ENCODE measurements at places on chromosomes 12 and 14.

- DNase-seq, result no peak
Measured at GRCh38 chr14:80213602-80214001, 2.3 kb upstream of the DIO2 start.

DNA sequence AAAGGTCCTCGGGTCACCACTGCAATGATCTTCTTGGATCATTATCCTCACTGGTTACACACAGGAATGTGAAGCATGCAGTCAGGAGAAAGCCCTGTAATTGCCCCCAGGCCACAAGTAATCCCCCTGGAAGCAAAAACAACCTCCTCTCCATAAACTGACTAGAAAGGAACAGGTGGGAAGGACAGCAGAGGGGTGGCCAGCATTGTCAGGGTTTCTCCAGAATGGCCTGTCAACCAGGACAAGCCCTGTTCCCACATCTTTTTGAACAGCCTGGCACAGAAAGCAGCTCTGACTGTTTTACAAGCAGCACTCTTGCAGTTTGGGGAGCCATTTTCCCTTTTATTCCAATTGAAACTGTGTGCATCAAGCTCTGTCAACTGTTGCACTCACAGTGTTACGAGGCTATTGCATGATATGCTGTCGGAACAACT is 36.1 kb downstream of the TMCC3 start:
- no peak for DNase-seq

GRCh38 chr12:71014180-71014785 is 93.7 kb upstream of the PTPRR start:
- no peak for DNase-seq

DNA sequence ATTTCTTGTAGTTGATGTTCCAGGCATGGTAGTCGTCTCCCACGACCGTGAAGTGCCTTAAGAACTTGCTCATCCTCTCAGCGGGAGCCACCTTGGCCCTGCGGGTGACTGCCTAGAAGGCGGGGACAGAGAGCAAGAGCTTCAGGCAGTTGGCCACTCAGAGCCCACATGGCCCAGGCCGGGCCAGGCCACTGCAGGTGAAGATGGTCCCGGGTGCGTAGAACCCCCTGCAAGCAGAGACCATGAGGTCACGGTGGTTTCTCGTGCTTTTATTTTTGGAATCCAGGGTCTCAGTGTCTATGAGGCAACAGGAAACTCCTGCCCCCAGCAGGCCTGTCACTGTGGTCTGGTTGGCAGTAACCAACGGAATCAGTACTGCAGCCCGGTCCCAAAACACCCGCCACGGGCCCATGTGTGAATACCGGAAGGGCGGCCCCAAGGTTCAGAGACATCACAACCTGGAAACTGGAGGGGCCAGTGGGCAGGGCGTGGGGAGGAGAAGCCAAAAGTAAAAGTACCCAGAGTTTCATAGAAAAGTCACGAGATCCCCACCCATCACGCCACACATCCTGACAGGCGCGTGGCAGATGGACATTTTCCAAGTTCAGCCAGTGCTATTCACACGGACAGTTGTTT is 27.5 kb downstream of the HVCN1 start:
- peak; percentile 36 for DNase-seq

- peak; percentile 49 for DNase-seq
Measured at GRCh38 chr12:101939856-101940265, 62.5 kb downstream of the DRAM1 start.

DNA sequence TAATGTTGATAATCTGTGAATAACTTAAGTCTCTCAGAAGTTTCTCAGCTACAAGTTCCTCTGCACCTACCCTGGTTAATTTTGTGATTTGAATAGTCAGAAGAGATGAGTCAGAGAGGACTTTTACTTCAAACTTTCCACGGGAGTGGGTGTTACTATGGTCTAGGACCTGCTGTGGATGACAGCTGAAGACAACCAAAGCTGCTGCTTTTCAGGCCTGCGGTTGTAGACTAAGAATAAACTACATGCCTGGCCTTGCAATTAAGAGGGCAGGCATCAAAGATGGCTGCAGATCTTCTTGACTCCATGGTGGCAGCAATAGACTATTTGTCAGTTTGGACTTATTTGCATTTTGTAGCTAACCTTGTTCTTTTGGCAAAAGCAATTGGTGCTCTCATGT is 227.1 kb upstream of the KRR1 start:
- DNase-seq, result no peak

- DNase-seq, result no peak
Measured at GRCh38 chr14:51730098-51730497, 78.4 kb downstream of the FRMD6 start.

GRCh38 chr12:29883525-29883924 is 99.8 kb upstream of the TMTC1 start:
- no peak for DNase-seq

DNA sequence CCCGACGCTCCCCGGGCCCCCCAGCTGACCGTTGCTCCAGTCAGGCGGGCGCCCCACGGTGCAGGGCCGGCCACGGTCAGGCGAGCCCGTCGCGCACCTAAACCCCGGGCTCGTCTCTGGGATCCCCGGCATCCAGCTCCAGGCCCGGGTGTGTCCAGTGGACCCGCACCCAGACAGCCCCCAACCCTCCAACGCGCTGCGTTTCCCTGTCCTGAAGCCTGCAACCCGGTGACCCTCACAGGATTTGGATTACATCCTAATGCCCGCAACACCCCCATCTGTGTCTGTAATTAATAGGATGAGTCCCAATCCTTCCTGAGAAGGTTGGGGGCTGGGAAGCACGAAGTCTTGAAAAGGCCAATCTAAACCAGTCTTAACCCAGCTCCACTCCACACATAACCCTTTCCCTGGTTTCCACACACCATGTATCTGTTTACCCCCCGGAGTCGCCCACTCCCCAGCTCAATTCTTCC is 10.4 kb downstream of the CPNE6 start:
- no peak for DNase-seq

DNA sequence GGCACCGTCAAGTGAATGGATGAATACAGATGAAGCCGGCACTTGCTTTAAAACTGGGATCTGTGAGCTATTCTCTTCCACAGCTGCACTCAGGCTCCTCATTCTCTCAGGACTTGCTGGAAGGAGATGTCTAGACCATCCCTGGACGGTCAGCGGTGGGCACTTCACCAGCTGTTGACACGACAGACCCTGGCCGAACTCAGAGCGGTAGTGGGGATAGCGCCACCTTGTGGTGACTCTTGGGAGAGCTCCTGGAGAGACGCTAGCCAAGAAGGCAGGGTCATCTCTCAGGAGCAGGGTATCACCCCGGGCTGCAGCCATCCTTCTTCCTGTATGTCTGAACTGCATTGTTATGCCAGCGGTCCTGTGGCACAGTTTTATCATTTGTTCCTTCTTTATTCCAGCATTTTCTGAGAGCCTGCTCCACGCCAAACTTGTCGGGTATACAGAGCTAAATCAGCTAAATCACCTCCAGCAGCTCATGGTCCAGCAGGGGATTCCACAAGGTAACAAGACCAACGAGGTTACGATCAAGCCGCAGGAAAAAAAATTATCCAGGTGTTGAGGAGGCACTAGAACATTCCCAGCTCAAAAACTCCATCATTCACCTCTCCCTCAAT is 10.0 kb downstream of the WNT1 start:
- DNase-seq, result peak; percentile 75

DNA sequence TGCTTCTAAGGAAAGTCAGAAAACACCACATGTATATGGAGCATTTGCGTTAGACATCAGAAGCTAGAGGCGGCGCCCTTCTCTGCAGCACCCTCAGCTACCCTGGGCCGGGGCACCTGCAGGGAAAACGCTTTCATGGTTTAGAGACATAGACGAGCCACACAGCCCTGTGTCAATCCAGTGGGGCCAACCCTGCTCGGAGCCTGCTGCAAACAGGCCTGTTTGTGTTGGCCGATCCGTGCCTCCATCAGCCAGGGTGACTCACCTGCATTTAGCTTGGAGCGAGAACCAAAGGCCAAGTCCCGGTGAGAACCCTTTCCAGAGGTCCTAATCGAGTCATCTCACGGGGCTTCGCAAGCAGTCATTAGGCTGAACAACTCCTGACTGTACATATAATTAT is 19.5 kb upstream of the FZD10 start:
- no peak for DNase-seq

DNA sequence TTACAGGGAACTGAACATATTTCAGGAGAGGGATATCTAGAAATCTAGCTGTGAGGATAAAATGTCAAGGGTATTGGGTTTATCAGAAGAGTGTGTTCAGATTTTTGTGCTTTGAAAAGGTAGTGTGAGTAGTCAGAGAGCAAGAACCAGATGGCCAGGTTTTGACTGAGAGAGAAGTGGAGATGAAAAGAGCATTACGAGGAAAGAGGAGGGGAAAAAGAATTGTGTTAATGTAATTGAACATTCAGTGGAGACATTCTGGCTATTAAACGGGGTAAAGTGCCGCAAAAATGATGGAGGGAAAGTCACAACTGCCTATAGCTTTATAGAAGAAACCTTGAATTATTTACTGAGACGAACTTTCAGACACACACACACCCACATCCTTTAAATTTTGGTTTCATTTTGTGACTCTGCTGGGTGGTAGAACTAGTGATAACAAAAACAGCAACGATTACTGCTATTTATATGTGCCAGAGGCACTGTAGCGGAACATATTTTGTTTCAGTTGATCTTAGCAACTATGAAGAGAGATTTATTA is 213.6 kb downstream of the ERC1 start:
- no peak for DNase-seq

GRCh38 chr12:115953450-115953849 is 324.0 kb downstream of the MED13L start:
- DNase-seq, result no peak

- DNase-seq, result no peak
Measured at GRCh38 chr12:76446090-76446489, 97.9 kb upstream of the BBS10 start.

- DNase-seq, result no peak
Measured at GRCh38 chr14:78710963-78711362, 540.8 kb downstream of the NRXN3 start.

- DNase-seq, result peak; percentile 16
Measured at GRCh38 chr14:61438036-61438435, 116.7 kb downstream of the PRKCH start.

- DNase-seq, result no peak
Measured at GRCh38 chr12:93130366-93131054, 201.4 kb upstream of the EEA1 start.

- DNase-seq, result no peak
Measured at GRCh38 chr12:2170376-2170775, 117.6 kb downstream of the CACNA1C start.

DNA sequence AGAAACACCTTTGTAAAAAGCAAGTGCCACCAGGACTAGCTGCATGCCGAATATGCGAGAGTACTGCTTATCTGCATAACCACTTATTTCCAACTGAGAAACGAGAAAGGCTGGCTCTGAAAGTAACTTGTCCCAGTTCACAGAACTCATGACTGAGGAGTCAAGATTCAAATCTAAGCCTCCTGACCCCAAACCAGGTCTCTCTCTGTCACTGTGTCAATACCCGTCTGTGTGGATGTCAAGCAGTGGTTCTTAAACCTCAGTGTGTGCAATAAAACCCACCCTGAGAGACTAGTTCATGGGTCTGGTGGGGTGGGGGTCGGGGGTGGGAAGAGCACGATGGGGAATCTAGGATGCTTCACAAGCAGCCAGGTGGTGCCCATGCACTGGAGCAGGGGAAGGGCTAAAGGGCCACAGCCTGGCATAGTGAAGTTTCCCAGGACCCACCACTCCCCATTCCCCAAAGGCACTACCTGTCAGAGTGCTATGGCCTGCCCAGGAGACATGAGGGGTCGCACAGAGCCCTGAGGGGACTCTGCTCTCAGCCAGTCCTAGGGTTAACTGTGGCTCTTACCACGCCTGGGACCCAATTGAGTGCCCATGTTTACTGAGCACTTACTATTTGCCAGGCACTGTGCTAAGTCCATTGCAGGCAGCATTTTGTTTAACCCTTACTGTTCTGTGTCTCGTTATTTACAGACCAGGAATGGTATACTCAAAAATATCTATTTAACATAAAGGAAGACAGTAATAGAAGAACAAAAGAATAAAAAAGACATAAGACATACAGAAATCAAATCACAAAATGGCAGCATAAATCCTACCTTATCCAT is 33.4 kb upstream of the PNMA1 start:
- DNase-seq, result no peak

DNA sequence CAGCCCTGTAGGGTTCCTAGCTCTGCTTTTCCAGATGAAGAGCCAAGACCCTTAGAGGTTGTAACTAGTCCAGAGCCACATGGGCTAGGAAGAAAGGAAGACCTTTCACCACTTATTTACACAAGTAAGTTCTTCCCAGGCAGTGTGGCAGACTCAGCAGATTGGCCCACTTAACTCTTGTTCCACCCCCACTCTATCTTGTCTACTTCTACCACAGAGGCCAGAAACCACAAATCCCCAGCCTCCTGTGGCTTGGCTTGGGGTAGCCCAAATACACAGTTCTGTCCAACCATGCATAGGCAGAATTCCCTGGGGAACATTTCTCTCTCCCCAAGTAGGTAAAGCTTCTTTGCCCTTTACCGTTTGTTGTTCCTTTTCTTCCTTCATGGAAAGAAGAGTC is 383.5 kb downstream of the RGS6 start:
- no peak for DNase-seq

All from T-cell (primary cell).